Right atrium auricular region (tissue), 2 donors: ENCODE measurements at places on chromosomes 3 and 15.
A peak's percentile ranks its signal among the peaks of the same experiment; 100 is the strongest.

DNA sequence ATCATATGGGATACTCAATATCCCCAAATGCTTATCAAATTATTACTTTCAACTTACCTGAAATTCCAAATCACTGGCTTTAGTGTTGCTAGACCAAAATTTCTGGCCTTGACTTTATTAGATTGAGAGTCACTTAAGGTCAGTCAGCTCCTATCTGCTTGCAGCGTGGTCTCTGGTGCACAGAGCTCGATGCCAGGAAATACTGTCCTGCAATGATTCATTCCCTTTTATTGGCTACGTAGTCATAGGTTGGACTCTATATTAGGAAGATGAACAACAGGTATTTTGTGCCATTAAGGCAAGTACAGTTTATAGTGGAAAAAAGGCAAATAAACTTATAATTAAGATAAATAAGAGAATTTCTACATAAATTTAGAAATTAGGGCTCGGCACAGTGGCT, 378.6 kb upstream of the MCTP2 start:
- no peak for DNase-seq

GRCh38 chr3:46755646-46756045, 38.0 kb upstream of the PRSS50 start:
- DNase-seq: no peak

DNA sequence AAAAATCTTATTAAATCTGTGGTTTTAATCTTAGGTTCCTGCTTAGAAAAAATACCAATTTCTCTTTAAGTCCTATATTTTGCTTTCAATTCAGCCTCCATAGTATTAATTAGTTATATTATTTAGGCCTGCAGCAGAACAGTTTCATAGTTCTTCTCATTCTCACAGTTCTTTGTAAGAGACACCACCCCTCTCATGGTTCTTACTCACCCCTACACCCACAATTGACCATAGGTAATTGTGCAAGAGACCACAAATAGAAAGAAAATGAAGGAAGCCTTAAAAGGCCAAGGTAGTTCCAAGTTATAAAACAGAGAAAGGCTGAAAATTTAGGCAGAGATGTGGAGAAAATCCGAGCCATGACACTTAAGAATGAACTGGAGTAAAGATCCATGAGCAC, 415.3 kb downstream of the TIGIT start:
- DNase-seq: no peak

- DNase-seq: no peak
Measured at GRCh38 chr3:112123548-112123947, 9.5 kb downstream of the GCSAM start.

GRCh38 chr3:125194849-125195601, 17.5 kb downstream of the SLC12A8 start:
- DNase-seq: no peak

- no peak for DNase-seq
Measured at GRCh38 chr15:101068961-101069653, 149.9 kb downstream of the LRRK1 start.

- no peak for DNase-seq
Measured at GRCh38 chr3:100782348-100782747, 73.1 kb downstream of the TFG start.

- no peak for DNase-seq
Measured at GRCh38 chr15:63345391-63345752, 36.3 kb downstream of the CA12 start.

GRCh38 chr3:4656059-4656458, 162.9 kb downstream of the ITPR1 start:
- DNase-seq: peak; percentile 69

- DNase-seq: no peak
Measured at GRCh38 chr3:125594581-125595011, 701 bp downstream of the OSBPL11 start.

DNA sequence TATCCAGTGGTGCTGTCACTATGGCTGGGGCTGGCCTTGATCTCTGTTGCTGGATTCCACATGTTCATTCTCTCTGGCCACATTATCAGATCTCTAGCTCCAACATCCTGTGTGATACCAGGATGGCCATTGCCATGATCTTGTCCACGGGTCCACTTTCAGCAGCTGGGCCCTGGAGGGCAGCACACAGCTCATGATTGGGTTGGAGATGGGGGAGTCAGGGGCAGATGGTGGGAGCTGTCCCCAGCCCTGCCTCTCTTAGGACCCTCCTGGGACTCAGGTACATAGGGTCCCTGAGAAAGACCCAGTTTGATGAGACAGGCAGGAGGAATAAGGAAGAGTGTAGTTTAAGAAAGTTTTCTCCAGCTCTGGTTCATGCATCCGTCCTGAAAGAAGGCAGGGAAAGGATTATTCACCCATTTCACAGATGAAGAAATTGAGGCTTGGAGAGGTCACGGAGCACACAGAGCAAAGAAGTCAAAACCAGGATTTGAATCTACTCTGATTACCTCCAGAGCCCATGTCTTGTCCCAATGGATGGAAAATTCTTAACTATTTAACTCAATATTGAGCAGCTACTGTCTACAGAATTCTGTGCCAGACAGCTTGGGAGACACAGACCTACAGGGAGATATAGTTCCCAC, 100.5 kb downstream of the LINGO1 start:
- DNase-seq: no peak
